Stimulated activated CD4-positive, alpha-beta T cell treated with anti-CD3 and anti-CD28 coated beads, Interleukin-4, amount 100 ng/mL, for 1 hour (primary cell): ENCODE measurements at places on chromosomes 7 and 10.

DNA sequence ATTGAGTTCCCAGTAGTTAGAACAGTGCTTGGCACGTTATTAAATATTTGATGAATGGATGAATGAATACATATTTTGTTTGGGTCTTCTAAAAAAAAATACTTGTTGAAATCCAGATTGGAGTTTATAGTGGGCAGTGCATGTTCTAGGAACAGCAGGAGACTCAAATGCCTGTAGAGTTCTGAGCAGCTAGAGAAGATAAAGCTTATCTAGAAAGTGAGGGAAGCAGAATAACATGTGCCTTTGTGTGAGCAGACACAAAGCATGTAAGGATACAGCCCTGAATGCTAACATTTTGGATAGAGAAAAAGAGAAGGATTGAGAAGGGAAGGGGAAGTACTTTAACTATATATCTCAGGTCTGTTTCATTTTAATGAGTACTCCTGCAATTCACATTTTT, 71.9 kb downstream of the SRI start:
- DNase-seq: no peak

DNA sequence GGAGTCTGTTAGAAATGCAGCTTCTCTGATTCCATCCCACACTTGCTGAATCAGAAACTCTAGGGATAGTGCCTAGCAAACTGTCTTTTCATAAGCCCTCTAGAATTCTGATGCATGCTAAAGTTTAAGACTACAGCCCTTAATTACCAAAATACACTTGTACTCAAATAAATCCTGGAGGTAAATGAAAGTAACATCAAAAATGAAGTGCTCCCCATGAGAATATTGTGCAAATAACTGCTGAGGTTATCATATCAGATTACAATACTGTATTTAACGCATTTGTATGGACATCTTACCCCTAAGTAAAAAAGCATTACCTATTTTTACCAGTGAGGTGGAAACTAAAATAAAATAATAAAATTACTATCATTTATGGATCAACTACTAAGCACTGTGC, 104.7 kb downstream of the CHCHD3 start:
- no peak for DNase-seq

DNA sequence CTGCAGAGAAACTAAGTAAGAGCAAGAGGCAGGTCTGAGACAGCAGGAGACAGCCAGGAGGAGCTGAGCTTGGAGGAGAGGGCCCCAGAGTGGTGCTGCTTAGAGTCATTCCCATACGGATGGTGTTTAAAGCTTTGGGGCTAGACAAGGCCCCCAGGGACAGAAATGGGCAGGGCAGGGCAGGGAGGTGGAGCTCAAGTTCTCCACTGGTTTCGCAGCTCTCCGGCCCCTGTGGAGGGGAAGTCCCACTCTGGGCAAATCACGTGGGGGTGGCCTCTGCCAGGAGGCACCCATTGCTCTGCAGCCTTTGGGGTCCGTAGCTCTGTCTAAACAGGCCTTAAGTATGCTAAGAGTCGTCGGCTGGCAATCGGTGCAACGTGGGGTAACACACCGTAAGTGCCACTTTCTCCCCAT, 1.0 kb upstream of the PTPRE start:
- no peak for DNase-seq

DNA sequence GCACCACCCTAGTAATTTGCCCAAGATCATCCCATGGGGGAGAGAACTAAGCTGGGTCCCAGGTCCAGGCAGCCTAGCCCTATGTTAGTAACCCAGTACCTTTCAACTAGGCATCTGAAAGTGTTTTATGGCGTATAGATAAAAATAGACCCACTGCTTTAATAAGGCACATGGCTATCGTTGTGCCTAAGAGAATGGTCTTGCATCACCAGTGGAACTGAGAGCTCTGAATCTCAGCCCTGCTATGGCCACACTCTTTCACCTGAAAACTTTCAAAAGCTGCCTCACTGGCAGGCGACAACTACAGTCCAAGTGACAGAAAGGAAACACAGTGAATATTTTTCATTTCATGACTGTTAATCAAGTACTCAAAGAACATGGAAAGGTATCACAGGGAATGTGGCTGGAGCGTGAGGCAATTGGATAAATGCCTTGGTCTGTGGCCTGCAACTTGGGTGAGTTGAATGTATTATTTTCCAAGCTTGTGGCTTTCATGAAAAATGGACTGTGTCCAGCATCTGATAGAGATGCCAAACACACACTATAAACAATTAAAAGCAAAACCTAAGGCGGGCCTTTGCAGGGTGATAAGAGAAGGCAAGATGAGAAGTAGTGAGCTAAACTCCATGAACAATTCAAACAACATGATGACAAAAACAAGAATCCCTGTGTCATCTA, 18.0 kb upstream of the SFMBT2 start:
- DNase-seq: no peak

DNA sequence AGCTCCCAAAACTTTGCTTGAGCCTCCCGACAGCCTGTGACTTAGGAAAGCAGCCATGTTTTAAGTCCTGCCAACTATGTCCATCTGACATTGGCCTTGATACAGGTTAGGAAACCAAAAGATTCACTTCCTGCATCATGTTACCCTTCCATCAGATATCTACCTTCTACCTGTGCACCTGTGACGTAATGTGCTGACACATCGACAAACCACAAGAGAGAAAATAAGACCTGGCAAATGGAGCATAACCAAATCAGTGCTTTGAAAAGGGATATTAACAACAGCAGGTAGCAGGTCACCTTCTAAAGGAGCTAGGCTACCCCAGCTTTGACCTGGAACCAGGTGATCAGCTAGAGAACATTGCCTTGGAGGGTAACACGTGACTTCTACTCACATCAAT, 14.8 kb upstream of the PRR15 start:
- DNase-seq: no peak

DNA sequence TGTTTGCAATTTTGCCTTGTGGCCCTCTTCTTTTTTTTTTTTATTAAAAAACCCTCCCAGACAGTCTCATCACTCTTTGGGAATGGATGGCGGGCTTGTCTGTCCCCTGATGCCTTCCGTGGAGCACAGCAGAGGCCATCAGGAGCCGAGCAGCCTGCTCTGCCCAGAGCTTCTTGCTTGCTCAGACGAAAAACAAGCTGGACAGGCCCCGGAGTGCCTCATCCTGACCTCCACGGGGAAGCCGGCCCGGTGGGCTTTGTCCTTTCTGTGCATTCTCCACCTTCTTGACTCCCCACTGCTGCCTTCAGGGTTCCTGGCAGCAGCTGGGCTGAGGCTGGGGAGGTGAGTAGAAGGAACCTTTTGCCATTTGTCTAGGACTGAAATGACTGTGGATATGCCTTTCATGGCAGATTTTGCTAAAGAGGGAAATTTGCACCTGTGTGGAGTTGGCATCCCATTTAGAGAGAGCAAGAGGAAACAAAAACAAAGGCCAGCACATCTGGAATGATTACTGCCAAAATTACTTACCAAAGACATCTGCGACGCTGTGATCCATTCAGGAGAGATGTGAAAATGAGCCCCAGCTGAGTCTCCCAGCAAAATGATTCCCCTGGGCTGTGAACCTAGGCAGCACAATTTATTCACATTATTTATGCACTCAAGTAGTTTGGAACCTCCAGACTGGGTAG, 108.3 kb downstream of the AOAH start:
- no peak for DNase-seq

DNA sequence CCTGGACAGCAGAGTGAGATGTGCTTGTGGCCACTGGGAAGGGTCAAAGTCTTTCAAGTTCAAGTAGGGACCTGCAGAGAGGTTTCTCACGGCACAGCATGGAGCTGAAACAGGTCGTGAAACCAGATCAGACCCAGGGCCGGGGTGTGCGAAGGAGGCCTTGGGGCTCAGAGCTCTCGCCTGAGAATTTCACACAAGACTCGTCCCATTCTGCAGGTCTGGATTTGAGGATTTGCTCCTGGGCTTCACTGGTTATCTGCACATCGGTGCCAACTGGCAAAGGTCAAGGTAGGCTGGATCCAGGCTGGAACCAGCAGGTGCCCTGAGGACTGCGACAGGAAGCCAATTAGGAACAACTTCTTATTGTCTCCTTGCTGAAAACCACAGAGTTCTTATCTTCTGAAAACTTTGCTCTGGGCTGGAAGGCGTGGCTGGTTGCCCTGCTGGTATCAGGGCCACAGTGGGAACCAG, 24.0 kb upstream of the GTF2I start:
- DNase-seq: no peak

DNA sequence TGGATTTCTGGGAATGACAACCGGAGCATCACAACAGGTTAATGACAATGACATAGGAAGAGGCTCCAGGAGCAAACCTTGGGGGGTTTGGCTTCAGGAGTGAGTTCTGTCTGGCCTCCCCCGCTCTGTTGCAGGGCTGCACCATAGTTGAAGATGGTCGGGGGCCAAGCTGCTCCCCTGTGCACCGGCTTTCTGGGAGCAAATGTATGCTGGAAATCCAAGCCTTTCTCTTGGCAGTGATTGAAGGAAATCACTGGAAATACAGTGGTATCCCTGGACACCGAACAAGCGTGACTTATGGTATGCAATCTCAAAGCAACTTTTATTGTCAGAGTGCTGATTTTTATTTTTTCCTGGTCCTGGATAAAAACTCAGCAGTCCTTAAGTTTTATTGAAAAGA, 251.9 kb upstream of the ZNF32 start:
- DNase-seq: no peak

DNA sequence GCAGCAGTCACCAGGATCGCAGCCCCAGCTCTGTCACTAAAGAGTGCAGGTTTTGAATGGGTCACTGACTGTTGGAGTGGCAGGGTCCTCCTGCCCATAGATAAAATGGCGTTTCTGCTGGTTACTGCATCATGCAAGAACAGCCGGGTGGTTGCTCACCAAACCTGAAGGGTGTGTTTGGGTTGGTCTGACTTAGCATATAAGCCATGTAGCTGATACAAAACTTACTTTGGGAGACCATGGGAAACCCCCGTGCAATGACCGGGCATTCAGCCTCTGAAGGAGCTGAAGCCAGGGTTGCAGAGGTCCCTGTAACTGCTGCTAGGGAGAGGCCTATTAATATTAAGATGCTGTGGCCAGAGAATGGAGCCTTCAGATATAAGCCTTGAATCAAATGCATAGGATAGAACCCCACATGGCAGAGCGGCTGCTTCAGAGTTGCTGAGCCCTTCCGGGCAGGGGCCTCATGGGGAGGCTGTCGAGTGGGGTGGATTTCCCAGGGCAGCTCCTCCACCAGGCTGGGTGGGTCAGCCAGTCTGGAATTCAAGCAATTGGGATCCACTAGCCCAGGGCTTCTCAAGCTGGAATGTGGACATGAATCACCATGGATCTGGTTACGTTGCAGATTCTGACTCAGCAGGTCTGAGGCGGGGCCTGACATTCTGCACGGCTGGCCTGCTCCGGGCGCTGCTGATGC, 70.9 kb upstream of the CTBP2 start:
- no peak for DNase-seq
